SHP77 treated with DMSO at 0.1 percent for 48 hours (cell line): ENCODE measurements at places on chromosomes 3 and 15.

- no peak for DNase-seq
Observed at GRCh38 chr3:197522881-197523441, 32.8 kb downstream of the BDH1 start.

GRCh38 chr3:144692488-144692887 is 720.9 kb downstream of the DIPK2A start:
- DNase-seq = no peak

DNA sequence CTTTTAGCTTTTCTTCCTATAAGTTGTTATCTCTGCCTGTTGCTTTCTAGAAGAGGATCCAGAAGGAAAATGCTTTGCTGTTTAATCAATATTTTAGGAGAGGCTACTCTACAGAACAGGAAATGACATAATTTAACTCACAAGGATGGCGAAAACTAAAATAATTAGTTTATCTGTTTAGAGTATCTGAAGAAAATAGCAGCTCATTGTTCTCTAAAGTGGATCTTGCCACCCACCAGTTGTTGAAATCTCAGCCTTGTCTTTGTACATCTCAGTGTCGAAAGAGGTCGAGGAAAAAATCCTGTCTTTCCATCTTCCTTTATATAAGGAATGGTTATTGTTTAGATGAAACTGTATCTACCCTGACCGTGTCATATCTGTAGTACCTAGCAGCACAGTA is 126.6 kb downstream of the ZNF609 start:
- no peak for DNase-seq

DNA sequence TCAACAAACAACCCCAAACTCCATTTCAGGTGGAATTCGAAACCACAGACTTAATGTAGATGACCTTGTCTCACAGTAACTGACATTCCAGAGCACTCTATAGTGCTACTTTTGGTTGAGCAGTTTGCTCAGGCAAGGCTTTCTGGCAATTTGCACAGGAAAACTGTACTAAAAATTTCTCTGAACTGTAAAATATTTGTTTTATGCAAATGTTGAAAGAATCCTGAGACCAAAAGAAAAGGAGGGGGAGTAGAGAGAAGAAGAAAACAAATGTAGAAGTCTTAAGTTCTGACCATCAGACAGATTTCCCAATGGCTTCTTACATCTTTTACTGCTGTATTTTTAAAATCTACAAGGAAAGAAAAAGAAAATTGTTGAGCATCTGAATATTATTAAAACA is 53.5 kb downstream of the DTWD1 start:
- no peak for DNase-seq

DNA sequence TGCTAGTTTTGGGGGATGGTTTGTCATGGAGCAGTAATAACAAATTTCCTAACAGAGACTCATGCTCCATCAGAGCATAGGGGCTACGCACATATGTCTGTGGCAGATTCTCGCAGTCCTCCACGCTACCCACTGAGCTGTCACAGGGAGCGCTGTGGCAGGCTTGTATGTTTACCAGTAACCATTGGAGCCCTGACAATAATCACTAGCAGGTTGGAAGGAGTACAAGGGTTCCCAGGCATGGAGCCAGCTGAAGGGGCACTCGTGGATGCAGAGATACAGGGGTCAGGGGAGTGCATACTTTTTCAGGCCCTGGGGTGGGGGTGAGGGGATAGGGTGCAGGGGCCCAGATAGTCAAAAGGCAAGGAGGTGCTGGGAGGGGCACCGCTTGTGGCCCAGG is 7.9 kb upstream of the GP9 start:
- peak; percentile 26 for DNase-seq
